NB4 (cell line): ENCODE measurements at places on chromosomes 3 and 15.

- DNase-seq: no peak
These were observed 26.3 kb downstream of the FBXO22 start for GRCh38 chr15:75929799-75930565.

DNA sequence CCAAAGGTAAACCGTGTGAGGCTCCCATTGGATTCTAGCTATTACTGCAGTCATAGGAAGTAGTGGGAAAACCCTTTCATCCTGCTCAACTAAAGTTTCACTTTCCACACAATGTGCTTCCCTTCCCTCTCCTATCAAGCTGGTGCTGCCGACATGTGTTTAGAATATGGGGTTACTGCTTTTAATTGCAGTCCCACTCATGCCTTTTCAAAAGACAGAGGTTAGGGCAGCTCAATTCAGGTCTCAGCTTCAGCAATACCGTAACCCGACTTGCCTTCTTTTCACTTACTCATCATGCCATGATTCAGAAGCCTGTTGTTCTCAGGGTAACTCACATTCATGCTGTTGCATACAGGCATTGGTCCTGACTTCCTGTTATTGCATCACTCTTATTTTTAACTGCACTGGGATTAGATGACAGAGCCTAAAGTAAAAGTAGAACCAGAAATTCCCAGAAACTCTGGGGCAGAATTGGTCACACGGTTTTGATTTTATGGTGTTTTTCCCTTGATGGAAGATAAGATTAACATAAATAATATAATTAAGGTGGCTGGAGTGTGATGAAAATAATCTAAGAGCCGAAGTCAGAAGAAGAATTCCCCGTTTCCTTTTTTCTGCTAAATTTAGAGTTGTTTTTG, 45.7 kb downstream of the C2CD4B start:
- DNase-seq: peak; percentile 72

DNA sequence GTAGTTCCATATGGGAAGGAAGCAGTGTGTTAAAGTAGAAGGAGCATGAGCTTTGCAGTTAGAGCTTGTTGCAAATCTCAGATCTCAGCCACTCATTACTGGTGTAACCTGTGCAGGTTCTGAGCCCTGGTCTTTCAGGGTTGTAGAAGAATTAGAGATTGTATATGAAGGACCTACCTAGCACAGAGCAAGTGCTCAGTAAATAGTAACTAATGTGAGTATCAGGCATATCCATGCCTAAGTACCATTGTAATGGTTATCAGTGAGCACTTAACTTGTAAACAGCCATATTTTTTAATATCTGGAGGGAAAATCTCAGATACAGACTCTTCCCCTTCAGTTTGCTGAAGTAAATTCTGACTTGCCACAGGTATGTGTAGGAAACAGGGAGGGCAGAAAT, 59.3 kb downstream of the MAP6D1 start:
- no peak for DNase-seq

DNA sequence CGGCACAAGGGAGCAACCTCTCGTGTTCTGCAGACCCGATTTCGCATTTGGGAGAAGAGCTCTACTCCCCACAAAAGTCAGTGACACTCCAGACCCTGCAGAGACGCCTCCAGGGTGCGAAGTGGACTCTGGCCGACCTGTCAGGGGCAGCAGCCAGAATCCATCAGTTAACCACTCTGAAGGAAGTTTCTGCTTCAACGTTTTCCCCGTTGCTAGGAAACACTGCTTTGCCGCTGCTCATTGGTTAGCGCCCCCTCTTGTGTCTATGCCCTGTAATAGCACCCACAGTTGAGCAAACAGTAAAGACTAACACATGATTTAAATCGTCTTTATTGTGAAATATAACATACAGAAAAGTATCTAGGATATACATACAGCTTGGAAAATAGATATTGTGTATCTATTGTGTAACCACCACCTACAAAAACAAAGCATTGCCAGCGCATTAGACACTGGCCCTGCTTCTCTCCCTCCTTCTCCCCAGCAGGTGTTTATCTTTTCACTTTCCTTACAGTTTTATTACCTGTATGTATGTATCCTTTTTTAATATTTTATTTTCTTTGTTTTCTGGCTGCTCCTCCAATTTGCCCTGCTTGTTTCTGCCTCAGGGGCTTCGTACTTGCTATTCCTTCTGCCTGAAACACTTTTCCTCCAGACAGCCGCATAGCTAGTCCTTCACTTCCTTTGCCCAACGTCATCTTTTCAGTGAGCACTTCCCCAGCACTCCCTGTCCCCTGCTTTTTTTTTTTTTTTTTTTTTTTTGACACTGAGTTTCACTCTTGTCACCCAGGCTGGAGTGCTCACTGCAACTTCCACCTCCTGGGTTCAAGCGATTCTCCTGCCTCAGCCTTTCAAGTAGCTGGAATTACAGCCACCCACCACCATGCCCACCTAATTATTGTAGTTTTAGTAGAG, 38.8 kb downstream of the TMEM40 start:
- peak; percentile 79 for DNase-seq

GRCh38 chr15:67838789-67839332, 984 bp downstream of the RNU6-1 start:
- peak; percentile 72 for DNase-seq

- peak; percentile 25 for DNase-seq
These were observed 27.1 kb upstream of the C3orf49 start for GRCh38 chr3:63791974-63792373.

DNA sequence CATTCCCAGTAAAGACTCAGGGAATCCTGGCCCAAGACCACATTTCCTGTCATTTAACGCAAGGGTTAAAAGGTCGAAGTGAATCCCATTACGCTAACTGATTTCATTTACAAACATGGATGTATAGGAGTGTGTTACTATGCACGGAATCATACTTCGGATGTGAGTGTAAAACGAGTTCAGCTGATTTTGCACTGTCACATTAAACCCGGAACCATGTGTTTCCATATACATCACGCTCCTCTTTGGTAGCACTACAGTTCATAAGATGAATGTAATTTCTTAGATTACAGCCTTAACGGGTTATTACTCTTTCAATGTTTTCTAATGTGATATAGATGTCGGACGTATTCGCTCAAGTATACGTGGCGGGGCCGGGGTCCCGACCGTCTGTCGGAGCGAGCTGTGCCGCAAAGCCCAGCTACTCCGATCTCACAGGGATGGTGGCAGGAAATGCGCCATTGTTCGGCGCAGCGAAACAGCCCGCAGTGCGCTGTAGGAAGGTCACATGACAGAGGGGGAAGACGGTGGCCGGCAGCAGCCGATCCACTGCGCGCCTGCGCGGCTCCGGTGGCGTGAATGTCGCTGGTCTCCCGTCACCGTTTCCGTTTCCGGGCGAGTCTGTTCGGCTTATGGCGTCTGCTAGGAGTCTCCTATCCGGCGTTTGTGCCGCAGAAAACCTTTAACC, 97.3 kb downstream of the NPAP1 start:
- no peak for DNase-seq

- no peak for DNase-seq
These were observed 104.2 kb downstream of the FBXL22 start for GRCh38 chr15:63701365-63701764.

DNA sequence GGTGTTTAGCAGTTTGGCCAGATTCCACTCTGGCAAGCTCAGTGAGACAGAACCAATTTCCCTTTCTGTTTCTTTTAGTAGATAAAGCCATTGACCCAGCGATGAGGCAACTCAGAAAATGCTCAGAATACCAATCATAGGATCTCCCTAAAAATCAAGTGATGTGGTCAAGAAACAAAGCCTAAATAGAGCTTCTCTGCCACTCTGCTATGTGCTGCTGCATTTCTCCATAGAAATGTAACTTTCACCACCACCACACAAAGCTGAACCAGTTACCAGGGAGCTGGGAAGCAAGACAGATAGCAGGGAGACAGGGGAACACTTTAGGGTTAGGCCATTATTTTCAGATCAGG, 109.8 kb downstream of the RPL22L1 start:
- no peak for DNase-seq
